ENCODE measurements at places on chromosomes 13 and 19.

GRCh38 chr13:70385852-70386251 lies 277.6 kb upstream of the KLHL1 start:
- DNase-seq: no peak

- DNase-seq: no peak
Observed at GRCh38 chr13:102328909-102329308, 72.9 kb downstream of the FGF14 start.

- DNase-seq: no peak
Observed at GRCh38 chr13:87889254-87889653, 218.1 kb downstream of the SLITRK5 start.

GRCh38 chr19:5772416-5772815 lies 12.1 kb downstream of the PRR22 start:
- DNase-seq: no peak

DNA sequence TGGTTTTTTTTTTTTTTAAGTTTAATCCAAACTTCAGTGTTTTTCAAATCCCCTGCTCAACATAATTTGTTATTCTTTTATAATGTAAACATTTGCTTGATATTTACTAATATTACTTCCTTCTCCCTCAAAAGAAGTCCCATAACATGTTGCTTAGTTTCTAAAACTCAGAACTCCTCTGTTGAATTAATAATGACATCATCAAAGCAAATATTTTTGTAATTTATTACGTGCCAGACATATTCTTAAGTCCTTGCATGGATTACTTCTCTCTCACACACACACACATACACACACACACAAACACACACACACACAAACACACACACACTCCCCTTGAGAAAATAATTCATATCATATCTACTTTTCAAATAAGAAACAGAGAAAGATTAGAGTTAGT lies 1432.3 kb upstream of the SPRY2 start:
- DNase-seq: no peak

GRCh38 chr13:38582133-38582532 lies 104.7 kb upstream of the FREM2 start:
- peak; percentile 76 for DNase-seq

- peak; percentile 73 for DNase-seq
Observed at GRCh38 chr13:100560498-100561157, 28.0 kb downstream of the GGACT start.

GRCh38 chr13:94006296-94006695 lies 473.2 kb downstream of the DCT start:
- DNase-seq: no peak

- no peak for DNase-seq
Observed at GRCh38 chr13:105974380-105974779, 561.1 kb downstream of the EFNB2 start.

- DNase-seq: no peak
Observed at GRCh38 chr13:33167491-33167890, 118.1 kb downstream of the STARD13 start.

GRCh38 chr13:113802090-113802531 lies 43.1 kb downstream of the TMEM255B start:
- DNase-seq: no peak

DNA sequence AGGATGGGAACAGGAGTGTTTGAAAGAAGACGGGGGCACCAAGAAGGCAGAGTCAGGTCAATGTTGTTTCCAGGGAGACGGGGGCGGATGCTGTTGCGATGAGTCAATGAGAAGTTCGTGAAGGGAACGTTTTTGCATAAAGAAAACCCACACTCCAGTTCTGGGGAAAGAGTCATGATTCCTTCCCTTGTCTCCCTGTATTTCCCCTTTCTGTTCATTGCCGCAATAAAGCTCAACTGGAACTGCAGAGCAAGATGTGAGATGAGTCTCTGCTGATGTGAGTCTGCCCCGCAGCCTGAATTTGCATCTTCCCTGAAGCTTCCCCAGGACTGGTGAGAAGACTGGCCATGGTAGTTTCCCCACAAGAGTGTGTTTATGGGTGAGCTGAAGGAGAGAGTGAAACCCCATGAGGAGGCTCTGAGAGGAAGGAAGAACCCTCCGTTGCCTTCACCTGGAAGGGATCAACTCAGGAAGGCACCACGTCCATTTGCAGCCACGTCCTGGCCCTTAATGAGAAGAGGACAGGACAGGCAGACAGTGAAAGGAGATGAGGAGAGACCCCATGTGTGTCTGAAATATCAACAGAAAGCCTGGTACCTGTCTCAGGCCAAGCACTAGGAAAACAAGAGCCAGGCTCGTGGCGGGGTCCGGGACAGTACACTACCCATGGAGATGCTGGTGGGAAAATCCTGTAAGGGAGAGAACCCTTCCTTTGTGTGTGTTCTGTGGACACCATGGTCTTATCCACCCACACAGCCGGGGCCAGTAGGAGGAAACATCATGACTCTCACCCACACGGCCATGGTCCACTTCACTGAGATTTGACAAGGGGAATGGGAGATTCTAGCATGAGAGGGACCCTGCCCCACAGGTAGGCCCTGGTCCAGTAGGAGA lies 13.7 kb downstream of the LILRA1 start:
- DNase-seq: no peak

DNA sequence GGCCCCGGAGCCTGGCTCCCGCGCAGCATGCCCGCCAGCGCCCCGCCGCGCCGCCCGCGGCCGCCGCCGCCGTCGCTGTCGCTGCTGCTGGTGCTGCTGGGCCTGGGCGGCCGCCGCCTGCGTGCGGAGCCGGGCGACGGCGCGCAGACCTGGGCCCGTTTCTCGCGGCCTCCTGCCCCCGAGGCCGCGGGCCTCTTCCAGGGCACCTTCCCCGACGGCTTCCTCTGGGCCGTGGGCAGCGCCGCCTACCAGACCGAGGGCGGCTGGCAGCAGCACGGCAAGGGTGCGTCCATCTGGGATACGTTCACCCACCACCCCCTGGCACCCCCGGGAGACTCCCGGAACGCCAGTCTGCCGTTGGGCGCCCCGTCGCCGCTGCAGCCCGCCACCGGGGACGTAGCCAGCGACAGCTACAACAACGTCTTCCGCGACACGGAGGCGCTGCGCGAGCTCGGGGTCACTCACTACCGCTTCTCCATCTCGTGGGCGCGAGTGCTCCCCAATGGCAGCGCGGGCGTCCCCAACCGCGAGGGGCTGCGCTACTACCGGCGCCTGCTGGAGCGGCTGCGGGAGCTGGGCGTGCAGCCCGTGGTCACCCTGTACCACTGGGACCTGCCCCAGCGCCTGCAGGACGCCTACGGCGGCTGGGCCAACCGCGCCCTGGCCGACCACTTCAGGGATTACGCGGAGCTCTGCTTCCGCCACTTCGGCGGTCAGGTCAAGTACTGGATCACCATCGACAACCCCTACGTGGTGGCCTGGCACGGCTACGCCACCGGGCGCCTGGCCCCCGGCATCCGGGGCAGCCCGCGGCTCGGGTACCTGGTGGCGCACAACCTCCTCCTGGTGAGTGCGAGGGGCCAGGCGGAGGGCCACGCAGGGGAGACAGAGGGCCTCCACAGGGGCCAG lies at the start of gene KL:
TSS of gene KL (plus strand) at position 10 of the 909 bp plus-strand sequence. CDS start at position 28, 18 bp downstream.
- no peak for DNase-seq

GRCh38 chr19:51089786-51090185 lies 7.1 kb upstream of the KLK14 start:
- no peak for DNase-seq

DNA sequence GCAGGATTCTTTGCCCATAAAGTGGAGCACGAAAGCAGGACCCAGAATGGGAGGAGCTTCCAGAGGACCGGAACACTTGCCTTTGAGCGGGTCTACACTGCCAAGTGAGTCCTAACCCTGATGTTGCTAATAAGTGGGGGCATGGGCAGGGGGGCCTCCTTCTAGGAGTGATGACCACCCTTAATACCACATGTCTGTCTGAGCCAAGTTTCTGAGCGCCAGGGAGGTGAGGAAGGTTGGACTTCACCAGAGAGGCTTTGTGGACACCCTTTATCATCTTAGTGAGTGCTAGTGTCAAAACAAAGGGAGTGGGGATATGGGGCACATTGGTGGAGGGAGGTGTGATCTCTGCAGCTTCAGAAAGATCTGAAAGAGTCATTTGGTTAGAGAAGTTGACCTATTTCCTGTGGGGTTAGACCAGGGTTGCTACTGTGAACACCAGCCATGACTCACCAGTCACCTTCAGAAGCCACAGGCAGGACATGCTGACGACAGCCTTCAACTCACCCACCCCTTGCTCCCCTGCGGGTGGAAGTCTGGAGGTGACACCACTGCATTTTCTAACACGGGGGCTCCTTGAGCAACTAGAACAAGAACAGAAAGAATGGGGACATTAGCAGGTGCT lies 8.8 kb downstream of the ALOX5AP start:
- DNase-seq: no peak

DNA sequence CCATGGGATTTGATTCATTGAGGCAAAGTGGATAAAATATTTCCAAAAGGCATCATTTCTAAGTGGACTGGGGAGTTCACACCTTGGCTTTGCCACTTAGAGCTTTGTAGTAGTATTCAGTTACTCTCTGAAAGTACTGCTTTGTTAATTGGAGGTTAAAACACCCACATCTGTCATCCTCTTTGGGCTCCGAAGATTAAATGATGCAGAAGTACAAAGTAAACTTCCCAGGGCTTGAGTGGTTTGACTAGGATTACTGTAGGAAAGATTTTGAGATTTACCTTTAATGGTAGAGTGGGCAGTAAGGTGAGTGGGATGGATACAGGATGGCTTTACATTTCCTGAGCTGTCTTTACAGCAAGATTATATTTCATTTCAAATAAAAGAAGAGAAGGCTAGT lies 42.4 kb downstream of the WASF3 start:
- no peak for DNase-seq

DNA sequence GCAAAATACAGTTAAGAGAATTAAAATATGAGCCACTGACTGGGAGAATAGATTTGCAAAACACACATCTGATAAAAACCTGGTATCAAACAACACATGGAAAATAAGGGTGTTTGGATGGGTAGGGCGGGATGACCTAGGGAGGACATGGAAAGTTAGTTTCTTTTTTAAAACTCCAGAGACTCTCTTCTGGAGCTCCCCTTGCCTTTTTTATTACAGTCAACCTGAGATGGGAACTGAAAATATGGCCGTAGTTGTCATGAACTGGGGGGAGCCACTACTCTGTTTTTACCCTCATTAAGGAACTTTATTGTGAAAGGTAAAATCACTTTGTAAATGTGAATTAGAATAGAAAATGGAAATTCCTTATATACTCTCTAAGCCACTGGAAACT lies 113.0 kb downstream of the ATP11A start:
- DNase-seq: no peak

DNA sequence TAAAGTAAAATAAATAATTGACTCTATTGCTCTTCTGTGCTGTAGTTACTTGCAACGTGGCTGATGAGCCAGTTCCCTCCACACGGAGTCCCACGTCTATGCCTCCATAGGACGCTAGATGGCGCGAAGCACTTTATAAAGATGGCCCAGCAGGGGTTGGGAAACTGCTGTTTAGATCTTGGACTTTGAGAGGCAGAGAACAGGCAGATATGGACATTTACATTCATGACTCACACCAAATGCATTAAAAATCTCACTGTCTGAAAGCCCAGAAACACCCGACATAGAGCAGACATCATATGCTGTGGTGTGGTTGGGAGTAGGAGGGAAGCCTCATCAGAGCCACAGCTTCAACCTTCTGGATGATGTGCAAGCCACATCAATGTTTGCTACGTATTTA lies 643.1 kb upstream of the ARGLU1 start:
- DNase-seq: peak; percentile 91

DNA sequence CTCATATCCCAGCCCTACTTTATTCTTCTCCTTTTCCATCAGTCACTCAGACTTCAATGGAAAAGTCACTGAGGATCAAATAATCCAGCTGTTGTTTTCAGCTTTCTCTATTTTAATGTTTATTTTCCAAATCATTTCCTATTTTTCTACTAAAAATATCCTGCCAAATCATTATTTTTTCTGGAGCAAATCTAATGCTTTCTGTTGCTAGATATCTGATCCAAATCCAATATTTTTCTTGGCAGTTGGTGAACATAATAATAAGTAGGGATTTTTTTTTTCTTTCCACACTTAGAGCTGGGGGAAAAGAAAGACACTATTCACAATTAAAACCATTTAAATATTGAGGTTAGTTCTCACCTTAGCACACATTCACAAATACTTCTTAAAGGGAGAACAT lies 656.1 kb downstream of the DACH1 start:
- no peak for DNase-seq
